ENCODE measurements at places on chromosomes 1 and 21. TPM values are rescaled to one million over a fixed set of nuclear protein-coding genes. Genes with fewer than 3 reads are reported as not detected.

Gene SLC6A9
- not detected for total RNA-seq

Gene PTGER3
- not detected for total RNA-seq

Gene FALEC
- total RNA-seq, result not detected

Gene CADM3
- 0.07 TPM for total RNA-seq

Gene MYCL
- total RNA-seq, result 1.0 TPM

Gene SMIM11
- 88.8 TPM for total RNA-seq

Gene UBE2Q1
- total RNA-seq, result 36.7 TPM

Gene KCNK1
- total RNA-seq, result 36.3 TPM

Gene CD1B
- total RNA-seq, result not detected

Measured in Caki2 (cell line).